ENCODE measurements at places on chromosomes 3 and 15.
A peak's percentile ranks its signal among the peaks of the same experiment; 100 is the strongest.

DNA sequence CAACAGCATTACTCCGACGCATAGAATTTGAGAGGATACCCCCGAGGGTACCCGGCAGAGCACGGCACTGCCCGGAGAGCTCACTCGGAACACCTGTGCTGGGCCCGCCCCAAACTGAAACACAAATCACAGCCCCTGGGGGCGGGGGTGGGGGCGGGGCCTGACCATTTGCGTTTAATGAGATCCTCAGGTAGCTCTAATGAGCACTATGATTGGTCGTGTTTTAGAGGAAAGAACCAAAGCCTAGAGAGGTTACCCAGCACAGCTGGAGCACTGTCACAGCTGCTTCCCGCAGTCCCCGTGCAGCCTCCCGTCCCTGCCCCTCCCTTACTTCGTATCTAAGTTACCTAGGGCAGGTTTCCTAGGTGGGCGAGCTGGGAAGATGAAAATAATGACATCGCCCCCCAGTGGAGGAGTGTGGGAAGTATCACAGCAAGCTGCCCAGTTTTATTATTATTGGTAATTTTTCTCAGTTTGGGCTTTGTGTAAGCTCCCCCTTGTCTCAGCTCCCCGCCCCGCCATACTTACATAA lies 187.1 kb downstream of the PDE8A start:
- DNase-seq = peak; percentile 40

- DNase-seq = no peak
Observed at GRCh38 chr3:194364314-194364651, 5.3 kb downstream of the LRRC15 start.

- no peak for DNase-seq
Observed at GRCh38 chr15:67700023-67700422, 125.3 kb upstream of the SKOR1 start.

DNA sequence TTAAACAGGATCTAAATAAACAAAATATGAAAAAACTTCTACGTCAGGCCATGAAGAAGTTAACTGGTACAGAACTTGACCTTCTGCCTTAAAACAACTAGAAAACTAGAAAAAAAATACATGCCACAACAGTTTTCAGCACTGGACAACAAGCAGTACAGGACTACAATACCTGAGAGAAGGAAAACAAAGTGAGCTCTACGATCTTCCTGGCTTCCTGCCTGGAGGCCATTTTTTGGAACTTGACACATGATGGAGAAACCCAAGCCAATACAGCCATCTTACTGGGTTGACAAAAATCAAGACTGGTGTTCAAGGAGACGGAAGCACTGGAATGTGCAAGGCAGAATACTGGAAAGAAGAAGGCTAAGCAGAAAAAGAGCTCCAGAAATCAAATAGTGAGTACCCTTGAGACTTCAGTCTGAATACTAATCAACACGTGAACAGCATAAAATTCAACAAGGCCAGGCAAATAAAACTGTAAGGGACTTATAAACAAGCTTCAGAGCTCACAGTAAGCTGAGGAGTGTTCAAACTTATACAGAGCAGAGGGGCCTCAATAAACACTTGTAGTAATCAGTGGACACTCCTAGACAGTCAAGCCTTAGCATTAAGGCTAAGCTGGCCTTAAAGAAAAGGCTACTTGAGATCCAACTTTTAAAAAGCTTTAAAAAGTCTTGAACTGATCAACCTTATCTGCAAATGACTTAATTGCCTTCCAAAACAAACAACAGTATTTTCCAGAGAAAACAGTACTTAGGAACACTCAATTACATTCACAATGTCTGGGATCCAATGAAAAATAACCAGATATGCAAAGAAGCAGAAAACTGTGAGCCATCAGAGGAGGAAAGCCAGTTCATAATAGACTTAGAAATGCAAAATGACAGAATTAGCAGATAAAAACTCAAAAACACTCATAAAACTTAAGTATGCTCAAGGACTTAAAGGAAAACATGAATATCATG lies 63.2 kb downstream of the DLG1 start:
- no peak for DNase-seq

GRCh38 chr3:67923796-67924195 lies 269.4 kb upstream of the SUCLG2 start:
- DNase-seq = no peak

DNA sequence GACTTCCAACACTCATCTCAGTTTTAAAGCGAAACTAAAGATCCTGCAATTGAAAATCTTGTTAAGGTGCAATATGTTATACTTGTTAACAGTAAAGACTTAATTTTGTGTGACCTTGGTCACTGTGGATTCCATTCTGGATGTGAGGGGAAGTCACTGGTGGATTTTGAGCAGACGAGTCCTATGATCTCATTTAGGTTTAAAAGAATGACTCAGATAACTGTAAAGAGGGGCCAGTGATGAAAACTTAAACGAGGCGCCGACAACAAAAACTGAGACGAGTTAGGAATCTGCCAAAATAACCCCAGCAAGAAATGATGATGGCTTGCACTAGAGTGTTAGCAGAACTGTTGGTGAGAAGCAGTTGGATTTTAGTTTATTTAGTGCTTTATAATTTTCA lies 56.5 kb downstream of the LRRC28 start:
- no peak for DNase-seq

DNA sequence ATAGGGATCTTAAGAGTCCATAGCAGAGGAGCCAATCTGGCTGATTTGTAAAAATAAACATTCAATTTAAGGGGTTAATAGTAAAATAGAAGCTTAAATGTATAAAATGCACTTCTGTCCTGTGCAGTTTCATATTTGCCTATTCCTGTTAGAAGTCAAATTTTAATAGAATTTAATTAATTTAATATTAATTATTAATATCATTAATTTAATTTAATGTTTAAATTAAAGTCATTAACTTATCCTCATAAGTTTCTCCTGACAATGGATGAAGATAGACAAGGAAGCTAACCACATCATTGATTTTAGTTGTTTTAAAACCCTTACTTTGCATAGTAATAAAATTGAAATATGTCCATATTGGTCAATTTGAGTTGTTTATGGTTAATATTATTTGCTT lies 1096.2 kb upstream of the EPHA6 start:
- no peak for DNase-seq

- DNase-seq = peak; percentile 90
Observed at GRCh38 chr15:38564557-38565286, at the start of gene RASGRP1. Gene RASGRP1 (minus strand): TSS chr15:38564814. CDS start chr15:38564628, 186 bp downstream.

- no peak for DNase-seq
Observed at GRCh38 chr3:156160647-156161046, 40.3 kb downstream of the KCNAB1 start.

DNA sequence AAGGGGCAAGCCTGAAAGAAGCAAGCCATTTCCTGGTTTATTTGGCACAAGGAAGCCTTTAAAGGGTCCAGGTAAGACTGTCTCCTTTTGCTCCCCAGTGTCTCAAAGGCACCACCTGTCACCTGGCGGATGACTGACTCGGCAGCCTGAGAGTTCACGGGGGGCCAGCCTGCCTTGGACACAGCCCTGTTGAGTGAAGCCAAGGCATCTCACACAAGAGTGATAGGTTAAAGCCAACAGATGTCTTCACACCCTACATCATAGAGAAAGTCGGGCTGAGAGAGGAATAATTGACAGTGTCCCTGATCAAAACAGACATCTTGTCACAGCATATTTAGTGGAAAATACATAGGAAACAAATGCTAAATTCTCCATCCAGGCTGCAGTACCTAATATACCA lies 28.2 kb upstream of the LIPC start:
- no peak for DNase-seq

DNA sequence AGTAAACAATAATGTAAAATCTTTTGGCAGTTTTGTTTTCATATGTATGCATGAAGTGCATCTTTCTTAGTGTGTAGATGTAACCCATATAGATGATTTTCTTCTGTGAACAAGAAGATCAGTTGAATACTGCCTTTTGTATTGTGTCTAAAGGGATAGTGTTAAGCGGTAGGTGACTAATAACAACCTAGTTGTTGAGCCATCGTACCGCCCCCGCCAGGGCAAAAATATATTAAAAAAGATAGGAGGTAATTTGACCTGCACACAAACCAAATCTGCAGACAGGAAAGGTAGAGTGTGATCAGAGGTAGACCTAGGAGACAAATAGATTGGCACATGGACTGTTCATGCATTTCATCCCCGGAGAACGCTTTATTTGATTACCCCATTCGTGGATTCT lies 3.3 kb upstream of the GMNC start:
- DNase-seq = no peak

DNA sequence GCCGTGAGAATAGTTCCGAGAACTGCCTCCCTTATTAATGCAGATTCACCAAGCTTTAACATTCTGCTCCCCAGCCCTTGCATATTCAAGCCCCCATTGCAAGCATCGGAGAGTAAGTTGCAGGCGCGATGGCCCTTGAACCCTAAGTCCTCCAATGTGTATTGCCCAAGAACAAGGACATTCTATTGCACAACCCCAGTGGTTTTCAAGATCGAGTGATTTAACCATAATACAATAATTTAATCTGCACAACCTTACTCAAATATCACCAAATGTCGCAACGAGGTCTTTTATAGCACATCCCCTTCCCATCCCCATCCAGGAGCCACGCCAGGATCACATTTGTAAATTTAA lies 21.7 kb upstream of the PLXND1 start:
- no peak for DNase-seq

GRCh38 chr15:90469723-90470122 lies 60.0 kb upstream of the CRTC3 start:
- DNase-seq = no peak

DNA sequence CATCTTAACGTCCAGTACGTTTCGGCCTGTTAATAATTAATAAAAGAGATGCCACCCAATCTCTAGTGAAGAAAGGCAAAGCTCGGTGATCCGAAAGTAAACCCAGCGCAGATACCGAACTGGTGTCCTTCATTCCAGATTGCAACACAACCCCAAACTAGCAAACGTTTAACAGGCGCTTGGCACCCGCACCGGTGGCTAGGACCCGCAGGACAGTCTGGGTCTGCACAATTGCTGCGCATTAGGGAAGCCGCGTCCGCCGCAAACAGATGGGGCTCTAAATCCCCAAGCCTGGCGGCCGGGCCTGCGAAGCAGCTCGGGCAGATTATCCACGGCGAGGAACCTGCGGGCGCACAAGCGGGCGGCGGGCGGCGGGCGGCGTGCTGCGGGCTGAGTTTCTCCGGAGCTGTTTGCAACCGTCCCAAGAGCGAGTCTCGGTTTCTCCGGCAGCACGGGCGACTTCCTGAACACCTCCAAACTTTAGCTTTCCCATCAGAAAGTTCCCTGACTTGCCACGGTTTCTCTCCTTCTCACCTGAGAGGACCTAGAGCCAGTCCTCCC lies 112.1 kb upstream of the ICE2 start:
- peak; percentile 69 for DNase-seq

- DNase-seq = no peak
Observed at GRCh38 chr15:61151791-61152190, 77.3 kb downstream of the RORA start.

GRCh38 chr15:34795267-34796081 lies at the start of gene ACTC1:
Gene ACTC1 (minus strand): TSS chr15:34795549. CDS start chr15:34794808, 741 bp downstream.
- DNase-seq = peak; percentile 15

DNA sequence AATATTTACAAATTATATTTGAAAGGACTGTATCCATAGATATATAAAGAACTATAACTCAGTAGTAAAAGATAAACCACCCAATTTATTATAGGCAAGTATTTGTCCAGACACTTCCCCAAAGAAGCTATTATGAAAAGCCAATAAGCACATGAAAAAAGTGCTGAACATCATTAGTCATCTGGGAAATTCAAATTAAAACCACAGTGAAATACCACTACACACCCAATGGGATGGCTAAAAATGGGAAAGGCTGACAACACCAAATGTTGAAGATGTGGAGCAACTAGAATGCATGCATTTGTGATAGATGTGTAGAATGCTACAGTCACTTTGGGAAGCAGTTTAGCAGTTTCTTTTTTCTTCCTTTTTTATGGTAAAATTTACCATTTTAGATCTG lies 147.0 kb downstream of the PDE8A start:
- no peak for DNase-seq

DNA sequence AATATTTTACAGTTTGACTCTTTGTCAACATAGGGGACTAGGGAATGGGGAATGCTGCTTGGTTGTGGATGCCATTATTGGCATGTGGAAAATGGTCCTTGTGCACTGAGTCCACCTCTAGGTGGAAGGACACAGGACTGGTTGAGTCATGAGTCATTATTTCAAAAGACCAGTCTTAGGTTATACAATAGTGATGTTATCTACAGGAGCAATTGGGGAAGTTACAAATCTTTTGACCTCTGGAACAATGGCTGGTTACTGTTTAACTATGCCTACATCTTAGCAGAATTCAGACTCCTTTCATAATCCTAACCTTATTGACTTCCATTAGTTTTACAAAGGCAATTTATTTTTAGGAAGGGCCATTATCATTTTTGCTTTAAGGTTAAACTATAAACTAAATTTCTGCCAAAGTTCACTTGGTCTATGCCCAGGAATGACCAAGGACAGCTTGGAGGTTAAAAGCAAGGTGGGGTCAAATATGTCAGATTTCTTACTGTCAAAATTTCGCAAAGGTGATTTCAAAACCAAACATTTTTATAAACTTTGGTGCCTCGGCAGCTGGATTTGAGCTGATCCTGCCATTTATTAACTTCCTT lies 11.8 kb upstream of the CCR8 start:
- no peak for DNase-seq

DNA sequence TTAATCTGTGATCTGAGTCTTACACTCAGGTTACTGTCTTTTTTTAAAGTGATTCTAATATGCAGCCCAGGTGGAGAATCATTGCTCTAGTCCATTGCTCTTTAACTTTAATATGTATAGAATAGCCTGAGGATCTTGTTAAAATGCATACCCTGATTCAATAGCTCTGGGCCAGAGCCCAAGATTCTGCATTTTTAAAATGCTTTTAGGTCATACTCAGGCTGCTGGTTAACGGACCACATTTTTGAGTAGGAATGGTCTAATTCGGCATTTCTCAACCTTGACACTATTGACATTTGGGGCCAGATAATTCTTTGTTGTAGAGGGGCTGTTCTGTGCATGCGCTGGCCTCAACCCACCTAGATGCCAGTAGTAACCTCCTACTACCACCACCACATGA lies 20.9 kb upstream of the FSTL1 start:
- no peak for DNase-seq

GRCh38 chr15:37550360-37551024 lies 383.9 kb upstream of the TMCO5A start:
- no peak for DNase-seq

DNA sequence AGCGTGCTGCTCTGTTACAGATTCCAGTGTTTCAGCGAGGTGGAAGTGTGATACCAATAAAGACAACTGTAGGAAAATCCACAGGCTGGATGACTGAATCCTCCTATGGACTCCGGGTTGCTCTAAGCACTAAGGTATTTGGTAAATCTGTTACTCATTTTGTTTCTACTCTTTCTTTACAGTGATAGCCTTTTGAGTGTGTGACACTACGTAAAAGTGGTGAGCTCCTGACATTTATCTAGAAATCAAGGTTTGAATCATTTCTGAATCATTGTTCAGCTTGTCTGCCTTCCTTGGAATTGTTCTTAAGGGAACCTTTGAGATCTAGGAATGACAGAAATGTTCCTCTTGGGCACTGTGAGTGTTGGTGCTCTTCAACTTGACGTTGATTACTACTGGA lies 11.2 kb upstream of the CAPN3 start:
- no peak for DNase-seq

All from activated T-cell treated with anti-CD3 and anti-CD28 coated beads, Interleukin-2, amount 50 U/mL, for 72 hours (primary cell).